Esophagus squamous epithelium (tissue), 5 donors: ENCODE measurements at places on chromosomes 6 and 20.

DNA sequence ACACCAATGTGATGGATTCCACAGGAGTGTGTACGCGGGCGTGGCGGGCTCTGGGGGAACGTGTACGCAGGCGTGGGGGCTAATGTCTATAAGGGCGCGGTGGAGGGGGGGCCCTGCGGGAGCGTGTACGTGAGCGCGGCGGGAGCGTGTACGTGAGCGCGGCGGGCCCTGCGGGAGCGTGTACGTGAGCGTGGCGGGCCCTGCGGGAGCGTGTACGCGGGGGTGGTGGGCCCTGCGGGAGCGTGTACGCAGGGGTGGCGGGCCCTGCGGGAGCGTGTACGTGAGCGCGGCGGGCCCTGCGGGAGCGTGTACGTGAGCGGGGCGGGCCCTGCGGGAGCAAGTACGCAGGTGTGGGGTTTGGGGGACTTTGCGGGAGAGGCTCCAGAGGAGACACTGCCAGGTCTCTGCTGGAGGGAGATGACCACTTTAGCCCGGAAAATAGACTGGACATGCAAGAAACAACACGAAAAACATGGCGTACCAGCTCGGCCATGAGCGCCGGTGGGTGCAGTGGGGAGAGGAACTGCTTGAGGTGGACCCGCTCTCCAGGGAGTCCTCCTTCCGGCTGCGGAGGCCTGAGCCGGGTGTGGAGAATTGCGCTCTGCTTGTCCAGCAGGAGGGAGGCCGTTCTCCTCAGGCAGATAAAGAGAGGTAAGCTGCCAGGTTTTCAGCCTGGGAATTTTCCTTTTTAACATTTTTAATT is 27.8 kb upstream of the SMOC2 start:
- no peak for DNase-seq

GRCh38 chr6:88722686-88723085 is 240.7 kb downstream of the RNGTT start:
- no peak for DNase-seq

GRCh38 chr20:20210327-20210726 is 157.6 kb upstream of the INSM1 start:
- DNase-seq, result no peak

DNA sequence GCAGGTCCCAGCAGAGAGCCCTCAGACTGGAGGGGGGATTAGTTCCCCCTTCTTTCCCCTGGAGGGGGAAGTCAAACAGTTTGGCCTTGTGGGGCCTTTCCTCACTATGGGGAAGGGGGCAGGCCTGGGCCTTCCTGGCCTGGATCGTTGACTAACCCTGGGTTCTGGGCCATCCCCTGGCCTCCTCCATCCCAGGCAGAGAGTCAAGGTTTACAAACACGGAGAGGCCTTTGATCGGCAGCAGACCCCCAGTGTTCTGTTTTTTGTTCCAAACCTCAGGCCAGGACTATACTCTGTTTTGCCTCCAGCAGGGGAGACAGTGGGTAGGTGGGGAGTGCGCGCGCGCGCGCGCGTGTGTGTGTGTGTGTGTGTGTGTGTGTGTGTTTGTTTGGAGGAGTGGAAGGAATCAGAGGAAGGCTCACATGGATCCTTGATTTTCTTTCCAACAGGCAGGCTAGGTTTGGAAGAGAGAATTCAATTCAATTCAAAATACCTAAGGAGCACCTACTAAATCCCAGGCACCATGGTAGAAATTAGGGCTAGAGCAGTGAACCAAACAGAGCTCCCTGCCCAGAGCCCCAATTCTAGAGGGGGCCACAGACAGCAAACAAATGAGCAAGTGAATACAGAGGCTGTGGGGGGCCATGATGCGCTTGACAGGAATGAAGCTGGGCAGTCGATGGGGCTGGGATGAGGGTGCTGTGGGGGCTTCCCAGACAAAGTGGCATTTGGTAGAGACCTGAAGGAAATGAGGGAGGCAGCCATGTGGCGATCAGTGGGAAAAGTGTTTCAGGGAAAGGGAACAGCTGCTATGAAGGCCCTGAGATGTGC is 14.8 kb downstream of the TP53RK start:
- DNase-seq, result no peak

DNA sequence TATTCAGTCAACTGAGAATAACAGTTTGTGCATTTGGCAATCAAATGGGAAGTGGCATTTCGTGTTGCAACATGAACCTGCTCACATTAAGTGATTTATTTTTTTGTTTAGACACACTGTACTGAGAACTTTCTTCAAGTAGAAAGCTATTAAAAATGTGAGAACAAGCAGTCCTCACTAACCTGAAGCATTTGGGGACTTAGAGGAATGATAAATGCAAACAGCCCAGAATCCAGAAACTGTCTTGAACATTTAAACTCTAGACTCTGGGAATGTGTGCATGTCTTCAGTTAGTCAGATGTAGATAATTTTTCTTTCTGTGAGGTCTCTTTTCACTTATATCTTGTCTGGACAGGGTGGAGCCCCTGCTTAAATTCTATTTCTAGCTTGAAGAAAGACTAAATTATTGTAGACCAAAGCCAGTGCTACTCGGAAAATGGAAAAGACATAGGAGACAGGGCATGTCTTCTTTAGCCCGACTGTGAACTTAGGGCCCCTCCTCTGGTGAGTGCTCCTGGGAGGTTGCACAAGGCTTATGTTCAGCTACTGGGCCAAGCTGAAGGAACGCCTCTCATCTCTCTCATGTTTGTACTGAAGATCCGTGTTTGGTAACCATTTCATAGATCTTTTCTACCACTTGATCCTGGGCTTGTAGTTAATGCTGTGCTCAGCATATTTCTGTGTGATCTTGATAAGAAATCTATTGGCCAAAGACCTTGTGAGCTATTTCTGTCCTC is 70.1 kb downstream of the SLX4IP start:
- no peak for DNase-seq

GRCh38 chr20:47160240-47160639 is 196.3 kb downstream of the ZMYND8 start:
- no peak for DNase-seq
